Activated T-helper 1 cell treated with anti-CD3 and anti-CD28 coated beads, Interleukin-2, amount 50 U/mL, for 16 hours (primary cell): ENCODE measurements at places on chromosomes 12 and 14.

DNA sequence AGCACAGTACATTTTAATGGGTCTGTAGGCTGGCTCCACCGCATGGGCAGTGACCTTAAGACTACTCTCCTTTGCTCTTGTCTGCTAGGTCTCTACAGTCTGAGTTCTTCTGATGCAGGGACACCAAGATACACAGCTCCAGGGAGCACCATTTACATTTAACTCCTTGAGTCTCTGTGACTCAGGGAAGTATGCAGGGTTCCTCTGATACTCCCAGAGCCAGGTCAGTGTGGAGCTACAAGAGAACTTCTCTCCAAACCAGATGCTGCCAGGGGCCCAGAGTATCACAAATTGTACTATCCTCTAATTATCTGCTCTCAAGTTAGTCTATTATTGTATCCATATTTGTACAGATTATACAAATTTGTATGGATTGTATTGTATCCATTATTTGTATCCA is 15.2 kb downstream of the ZFP36L1 start:
- no peak for DNase-seq

- no peak for DNase-seq
Observed at GRCh38 chr12:5442251-5443006, 10.5 kb downstream of the NTF3 start.

DNA sequence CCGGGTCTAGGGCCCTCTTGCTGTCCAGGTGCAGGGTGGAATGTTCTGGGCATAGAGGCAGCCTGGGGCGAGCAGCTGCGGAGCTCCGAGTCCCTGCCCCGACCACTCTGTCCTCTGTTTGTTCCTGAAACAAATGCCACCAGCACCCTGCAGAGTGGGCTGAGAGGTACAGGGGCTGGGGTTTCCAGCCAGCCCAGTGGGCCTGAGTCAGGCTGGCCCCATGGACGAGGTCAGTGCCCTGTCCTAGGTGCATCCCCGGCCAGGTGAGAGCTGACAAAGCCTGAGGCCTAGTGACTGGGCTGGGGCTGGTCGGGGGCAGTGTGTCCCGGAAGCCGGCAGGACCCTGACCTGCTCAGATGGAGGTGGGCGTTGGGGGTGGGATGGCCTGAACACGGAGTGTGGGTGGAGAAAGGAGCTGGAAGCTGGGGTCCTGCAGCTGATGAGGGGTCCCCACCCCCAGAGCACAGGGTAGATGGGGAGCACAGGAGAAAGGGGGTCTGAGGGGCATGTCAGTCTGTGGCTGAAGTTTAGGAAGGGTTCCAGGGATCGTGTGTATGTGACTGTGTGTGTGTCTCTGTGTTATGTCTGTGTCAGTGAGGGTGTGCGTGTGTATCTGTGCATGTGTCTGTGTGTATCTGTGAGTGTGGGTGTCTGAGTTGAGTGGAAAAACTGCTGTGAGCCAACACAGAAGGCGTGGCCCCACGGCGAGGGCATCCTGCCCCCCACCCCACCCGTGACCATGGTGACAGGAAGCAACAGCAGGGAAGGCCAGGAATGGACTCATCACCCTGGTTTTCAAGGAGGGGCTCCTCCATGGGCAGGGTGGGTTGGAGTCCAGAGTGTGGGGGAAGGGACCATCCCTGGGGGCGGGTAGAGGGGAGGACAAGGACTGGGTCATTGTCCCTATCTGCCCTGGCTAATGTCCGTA is 2.4 kb upstream of the CRIP1 start:
- DNase-seq: no peak

DNA sequence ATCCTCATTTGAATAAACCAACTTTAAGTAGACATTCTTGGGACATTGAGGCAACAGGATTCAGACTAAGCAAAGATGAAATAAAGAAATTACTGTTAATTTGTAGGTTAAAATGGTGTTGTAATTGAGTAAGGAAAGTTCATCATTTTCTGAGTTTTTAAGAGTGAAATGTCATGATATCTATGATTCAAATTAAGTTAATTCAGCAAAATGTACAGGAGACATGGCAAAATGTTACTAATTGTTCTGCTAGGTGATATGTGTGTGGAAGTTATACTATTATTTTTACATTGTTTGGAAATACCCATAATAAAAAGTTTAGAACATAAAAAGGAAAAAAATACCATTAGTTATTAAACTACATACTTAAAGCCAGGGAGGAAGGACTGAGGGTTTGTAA is 55.0 kb upstream of the EGLN3 start:
- DNase-seq: no peak

DNA sequence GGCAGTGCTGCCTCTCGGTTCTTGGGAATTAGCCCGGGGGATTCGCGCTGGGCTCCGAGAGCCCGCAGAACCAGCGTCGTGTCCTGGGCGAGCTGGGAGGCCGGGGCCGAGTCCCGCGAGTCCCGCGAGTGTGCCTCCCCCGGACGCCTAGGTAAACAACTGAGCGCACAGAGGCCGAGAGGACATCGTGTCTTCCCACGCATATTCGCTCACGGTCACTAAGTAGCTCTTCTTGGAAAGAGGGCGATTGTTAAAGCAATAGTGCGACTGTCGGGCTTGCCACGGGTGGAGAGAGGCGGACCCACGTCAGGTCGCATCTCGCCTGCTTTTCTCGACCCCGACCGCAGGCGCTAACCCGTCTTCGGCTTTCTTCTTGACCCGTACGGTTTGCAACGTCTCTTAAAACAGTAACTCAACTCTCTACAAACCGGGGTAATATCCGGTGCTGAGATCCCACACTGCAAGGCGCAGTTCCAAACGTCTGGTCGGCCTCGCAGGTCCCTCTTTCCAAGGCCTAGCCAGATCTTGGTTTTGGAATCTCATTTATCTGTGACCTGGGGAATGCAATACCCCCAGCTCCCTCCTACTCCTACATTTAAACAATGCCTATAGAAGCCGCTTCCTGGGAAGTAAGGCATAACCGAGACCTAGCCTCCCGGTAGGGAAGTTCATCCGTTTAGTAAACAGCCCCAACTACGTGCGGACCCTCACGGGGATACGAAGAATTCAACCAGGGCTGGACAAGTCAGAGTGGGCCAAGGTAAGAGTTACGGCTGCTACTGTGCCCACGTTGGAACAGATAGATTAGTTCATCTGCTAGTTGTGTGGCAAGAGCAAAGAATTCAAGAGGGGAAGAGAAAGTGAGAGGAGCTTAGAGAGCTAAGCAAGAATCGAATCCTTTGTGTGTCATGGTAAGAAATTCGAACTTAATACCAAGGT is 736 bp upstream of the PHLDA1 start:
- DNase-seq: no peak

DNA sequence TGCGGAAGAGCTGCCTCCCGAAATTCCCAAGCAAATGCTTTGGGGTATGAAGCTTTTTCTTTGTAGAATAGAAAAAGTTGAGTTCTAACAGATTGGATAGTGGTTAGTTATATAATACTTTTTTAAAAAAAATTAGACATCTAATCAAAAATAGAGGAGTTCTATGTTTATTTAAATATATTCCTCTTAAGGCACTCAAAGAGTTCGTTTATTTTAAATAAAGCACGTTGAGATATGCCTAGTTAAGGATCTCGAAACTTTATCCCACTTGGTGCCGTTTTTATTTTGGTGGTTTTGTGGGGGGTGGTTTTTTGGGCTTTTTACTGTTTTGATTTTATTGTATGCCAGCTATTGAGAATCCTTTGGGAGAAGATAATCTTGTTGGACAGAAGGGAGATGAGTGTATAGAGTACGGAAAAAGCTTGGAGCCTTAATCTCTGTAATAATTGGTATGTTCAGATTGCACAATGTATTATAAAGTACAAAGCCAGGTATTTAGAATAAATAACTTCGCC is 10.7 kb upstream of the SNAPC1 start:
- DNase-seq: no peak

DNA sequence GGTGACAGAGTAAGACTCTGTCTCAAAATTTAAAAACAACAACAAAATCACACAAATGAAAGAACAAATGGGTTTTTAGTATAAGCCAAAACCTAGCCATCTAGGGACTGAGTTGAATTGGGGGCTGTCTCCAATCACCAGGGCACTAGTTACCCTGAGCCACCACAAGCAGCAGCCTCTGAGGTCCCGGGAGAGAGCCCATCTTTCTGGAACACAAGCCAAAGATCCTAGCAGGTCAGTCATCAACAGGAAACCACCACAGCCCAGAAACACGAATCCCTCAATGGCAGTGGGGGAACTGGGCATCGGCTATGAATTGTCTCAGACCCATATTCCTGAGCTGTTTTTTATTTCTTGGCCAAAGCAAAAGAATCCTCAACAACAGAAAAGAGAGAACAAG is 75.3 kb downstream of the KDM2B start:
- no peak for DNase-seq

- DNase-seq: no peak
Observed at GRCh38 chr12:38053655-38054464, 262.7 kb upstream of the ALG10B start.

- no peak for DNase-seq
Observed at GRCh38 chr12:63994704-63995103, 150.2 kb downstream of the SRGAP1 start.

- DNase-seq: no peak
Observed at GRCh38 chr12:54368025-54368708, 3.9 kb upstream of the GPR84 start.

- no peak for DNase-seq
Observed at GRCh38 chr12:27336282-27336653, 3.6 kb downstream of the BMAL2 start.

- no peak for DNase-seq
Observed at GRCh38 chr12:130126023-130126432, 36.2 kb upstream of the FZD10 start.

DNA sequence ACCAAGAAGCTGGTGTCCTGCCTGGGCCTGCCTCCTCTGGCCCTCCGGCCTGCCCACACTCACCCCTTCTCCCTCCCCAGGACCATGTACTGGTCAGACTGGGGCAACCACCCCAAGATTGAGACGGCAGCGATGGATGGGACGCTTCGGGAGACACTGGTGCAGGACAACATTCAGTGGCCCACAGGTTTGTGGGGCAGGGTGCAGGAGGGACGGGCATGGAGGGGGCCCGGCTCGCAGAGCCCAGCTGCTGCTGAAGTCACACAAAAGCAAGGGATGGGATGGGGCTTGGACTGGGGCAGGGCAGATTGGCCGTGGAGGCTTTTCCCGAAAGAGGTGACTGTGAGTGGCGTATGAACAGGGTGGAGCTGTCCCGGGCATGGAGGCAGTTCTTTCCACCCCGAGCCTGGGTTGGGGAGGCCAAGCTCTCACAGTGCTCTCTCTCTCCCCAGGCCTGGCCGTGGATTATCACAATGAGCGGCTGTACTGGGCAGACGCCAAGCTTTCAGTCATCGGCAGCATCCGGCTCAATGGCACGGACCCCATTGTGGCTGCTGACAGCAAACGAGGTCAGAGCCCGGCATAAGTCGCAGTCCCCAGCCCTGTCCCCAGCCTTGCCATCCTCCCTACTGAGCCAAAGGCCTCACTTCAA is 7.8 kb upstream of the NXPH4 start:
- no peak for DNase-seq

GRCh38 chr12:49294086-49294803 is 702 bp upstream of the PRPH start:
- DNase-seq: no peak

GRCh38 chr12:64740646-64741045 is 18.6 kb downstream of the GNS start:
- no peak for DNase-seq

GRCh38 chr14:36971263-36971855 is 201.0 kb downstream of the SLC25A21 start:
- no peak for DNase-seq

GRCh38 chr14:76844223-76844622 is 18.0 kb downstream of the LRRC74A start:
- DNase-seq: peak; percentile 39

- no peak for DNase-seq
Observed at GRCh38 chr14:25094171-25094907, 44.4 kb upstream of the STXBP6 start.

- DNase-seq: peak; percentile 20
Observed at GRCh38 chr14:76352639-76353281, 23.2 kb upstream of the ESRRB start.

- DNase-seq: no peak
Observed at GRCh38 chr12:120972870-120973543, 5.3 kb upstream of the HNF1A start.

DNA sequence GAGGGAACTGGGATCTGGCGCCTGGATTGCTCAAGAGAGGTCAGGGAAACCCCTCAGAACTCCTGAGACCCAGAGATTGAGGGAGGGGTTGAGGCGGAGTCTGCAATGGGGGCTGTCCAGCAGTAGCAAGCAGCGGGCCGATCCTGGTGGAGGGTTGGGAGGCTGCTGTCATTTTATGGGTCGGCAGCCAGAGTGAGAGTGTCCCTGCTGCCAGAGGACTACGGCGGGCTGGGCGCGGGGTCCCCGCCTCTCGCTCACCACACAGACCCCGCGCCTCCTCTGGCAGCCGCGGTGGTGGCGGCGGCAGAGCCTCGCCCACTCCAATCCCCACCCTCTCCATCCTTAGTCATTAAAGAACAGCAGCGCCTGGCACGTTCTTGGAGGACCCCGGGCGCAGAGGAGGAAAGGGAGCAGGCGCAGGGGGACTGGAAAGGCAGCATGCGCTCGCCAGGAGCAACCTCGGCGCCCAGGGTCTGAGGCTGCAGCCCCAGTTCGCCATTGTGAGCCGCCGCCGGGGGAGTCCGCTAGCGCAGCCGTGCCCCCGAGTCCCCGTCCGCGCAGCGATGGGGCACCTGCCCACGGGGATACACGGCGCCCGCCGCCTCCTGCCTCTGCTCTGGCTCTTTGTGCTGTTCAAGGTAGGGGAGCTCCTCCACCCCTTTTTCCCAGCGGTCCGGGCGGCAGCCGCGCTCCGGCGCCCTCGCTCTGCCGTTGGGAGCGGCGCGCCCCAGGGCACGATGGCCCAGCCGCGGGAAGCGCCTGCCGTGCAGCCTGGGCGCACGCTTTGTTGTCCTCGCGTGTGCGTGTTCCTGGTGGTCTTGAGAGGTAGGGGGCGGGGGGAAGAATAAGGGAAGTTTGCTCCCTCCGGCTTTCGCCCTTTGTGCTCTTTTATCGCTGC is at the start of gene PTPRO:
PTPRO (plus strand) TSS at position 345 of the 898 bp plus-strand sequence.
- no peak for DNase-seq

- DNase-seq: no peak
Observed at GRCh38 chr12:127657036-127657435, 609.9 kb upstream of the TMEM132C start.

GRCh38 chr12:40834321-40834720 is 142.1 kb downstream of the CNTN1 start:
- DNase-seq: no peak

DNA sequence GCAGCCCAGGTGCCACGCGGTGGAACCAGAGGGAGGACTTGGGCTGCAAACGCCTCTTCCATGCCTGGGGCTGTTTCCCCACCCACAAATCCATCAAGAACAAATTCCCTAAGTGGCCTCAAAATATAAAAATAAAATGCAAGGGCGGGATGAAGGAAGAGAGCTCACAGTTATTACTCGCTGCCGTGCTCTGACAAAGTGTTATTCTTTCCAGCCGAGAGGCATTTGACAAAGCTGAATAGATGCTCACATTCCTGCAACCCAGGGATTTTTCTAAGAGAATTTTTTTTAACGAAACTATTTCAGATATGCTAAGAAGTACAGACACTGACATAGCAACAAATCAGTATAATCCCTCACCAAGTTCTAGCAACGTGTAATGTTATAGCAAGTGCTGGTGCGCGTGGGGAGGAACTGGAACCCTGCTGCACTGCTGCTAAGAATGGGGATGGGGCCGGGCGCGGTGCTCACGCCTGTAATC is 70.7 kb downstream of the SCARB1 start:
- DNase-seq: no peak
